NCI-H2029 (cell line): ENCODE measurements at places on chromosomes 4 and X.

DNA sequence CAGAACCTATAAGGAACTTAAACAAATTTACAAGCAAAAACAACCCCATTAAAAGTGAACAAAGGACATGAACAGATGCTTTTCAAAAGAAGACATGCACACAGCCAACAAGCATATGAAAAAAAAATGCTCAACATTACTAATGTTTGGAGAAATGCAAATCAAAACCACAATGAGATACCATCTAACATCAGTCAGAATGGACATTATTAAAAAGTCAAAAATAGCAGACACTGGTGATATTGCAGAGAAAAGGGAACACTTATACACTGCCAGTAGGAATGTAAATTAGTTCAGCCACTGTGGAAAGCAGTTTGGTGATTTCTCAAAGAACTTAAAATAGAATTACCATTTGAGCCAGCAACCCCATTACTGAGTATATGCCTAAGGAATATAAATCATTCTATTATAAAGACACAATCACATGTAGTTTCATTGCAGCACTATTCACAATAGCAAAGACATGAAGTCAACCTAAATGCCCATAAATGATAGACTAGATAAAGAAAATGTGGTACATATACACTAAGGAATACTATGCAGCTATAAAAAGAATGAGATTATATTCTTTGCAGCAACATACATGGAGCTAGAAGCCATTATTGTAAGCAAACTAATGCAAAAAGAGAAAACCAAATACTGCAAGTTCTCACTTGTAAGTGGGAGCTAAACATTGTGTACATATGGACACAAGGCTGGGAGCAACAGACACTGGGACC, 1509.4 kb downstream of the TECRL start:
- no peak for DNase-seq

DNA sequence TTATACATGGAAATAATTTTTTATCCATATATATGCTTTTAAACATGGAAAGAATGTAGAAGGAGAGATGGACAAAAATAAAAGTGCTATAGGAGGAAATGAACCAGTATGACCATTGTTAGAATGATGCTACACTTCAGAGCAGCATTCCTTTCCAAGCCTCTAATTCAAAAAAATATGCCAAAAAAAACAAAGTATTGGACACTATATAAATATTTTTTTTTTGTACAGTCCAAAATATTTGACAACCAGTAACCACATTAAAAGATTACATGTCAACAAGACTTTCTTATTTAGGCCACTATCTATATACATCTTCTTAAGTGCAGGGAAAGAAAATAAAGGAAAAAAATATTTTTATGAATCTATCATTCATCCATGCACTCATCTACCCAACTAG, 198.6 kb downstream of the LRBA start:
- DNase-seq, result no peak

- DNase-seq, result no peak
Measured at GRCh38 chrX:108033890-108034289, 11.0 kb upstream of the VSIG1 start.

- peak; percentile 43 for DNase-seq
Measured at GRCh38 chr4:100631281-100631968, 113.6 kb upstream of the EMCN start.

DNA sequence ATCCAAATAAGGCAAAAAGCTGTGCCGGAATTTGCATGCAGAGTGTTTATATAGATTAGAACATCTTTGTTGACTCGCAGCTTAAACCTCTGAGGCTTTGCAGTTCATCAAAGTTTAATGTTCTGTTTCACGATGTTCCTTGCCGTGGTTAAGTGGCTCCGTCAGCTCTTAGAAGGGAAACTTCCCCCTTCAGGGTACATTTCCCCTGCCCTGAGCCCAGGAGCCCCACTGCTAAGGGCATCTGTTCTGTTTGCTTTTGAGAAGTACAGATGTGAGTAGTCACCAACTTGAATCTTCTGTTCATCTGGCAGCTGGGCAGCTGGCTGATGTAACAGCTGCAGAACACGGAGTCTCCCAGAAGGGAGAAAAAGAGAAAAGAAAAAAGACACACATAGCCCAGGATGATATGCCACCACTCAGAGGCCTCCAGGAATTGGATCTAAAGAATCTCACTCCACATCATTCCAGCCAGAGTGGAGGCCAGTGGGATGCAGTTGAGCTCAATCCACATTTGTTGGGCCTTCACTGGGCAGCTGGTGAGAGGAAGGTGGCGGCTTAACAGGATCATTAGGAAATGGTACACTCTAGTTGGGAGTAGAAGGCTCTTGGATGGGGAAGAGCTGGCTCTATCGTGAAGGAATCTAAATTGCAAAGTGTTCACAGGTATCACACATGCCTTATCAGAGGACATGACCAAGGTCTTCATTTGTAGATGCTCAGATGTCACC, 178.7 kb upstream of the RBPJ start:
- DNase-seq, result no peak

- no peak for DNase-seq
Measured at GRCh38 chrX:55102754-55103153, 13.9 kb downstream of the PAGE2 start.

- no peak for DNase-seq
Measured at GRCh38 chr4:67428819-67429218, 116.5 kb downstream of the CENPC start.

DNA sequence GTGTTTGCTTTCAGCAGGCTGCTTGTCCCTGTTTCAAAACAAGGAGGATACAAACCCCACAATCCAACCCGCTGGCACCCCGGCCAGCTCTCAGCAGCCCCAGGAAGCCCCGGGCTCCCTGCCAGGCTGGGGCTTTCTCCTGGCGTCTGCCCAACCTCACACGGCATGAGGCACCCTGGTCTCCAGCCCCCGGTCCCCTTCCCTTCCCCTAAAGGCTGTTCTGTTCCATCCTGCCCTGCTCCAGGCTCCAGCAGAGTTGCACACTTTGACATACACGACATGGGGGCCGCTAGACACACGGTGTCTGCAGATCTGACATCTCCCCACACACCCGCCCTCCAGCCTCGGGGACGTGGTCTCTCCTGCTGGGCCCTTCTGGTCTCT, 107.7 kb upstream of the ADRA2C start:
- DNase-seq, result no peak

GRCh38 chrX:69131886-69132285, 33.4 kb downstream of the PJA1 start:
- DNase-seq, result no peak
